ENCODE measurements at places on chromosomes 2 and 18.

- DNase-seq, result no peak
These were observed 37.6 kb downstream of the PPP1R1C start for GRCh38 chr2:182023235-182023634.

DNA sequence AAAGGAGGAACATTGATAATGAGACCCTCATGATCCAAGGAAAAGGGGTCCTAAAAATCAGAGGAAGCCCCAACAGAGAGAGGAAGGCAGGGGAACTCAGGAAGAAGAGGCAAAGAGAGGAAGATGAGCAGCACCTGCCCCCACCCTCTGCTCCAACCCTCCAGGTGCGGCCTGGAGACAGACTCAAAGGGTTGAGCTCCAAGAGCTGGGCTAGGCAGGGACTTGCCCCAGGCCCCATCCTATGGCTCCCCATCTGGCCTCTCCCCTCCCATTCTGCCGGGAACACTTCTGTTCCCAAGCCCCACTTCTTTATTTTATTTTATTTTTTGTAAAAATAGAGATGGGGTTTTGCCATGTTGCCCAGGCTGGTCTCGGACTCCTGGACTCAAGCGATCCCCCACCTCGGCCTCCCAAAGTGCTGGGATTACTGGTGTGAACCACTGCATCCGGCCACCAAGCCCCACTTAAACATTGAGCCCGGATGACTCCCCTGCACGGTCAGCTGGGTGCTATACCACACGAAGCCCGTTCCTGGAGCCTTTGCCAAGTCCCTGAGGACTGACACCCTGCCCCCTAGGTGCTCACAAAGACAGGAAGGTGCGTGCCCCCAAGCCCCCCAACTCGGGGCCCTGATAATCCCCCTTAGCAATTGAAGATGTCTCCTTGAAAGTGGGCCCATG lies 3.8 kb upstream of the GPR55 start:
- no peak for DNase-seq

- no peak for DNase-seq
These were observed 163.4 kb upstream of the SH3BP4 start for GRCh38 chr2:234788381-234788780.

DNA sequence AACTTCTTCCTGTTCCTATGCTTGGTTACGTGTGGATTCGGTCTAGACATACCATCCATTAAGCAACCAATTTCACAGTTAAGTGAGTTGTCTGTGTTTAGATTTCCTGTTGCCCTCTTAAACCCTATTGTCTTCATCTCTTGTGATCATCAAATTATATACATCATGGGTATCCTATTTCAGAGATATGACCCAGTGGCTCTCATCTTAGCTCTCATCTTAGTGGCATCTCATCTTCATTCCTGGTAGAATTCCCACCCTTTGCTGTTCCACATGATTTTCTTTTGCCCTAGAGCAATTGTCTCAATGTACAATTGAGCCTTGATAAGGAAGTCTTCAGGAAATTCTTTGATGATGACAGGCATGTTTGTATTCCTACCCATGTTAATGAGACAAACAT lies 29.4 kb upstream of the FN1 start:
- DNase-seq, result no peak
